ENCODE measurements at places on chromosomes 5 and 9. TPM values are rescaled to one million over a fixed set of nuclear protein-coding genes. Genes with fewer than 3 reads are reported as not detected.

The PCDHB16 gene
- total RNA-seq = 1.8 TPM

The IQGAP2 gene
- 0.93 TPM for total RNA-seq

The PDE6A gene
- 0.22 TPM for total RNA-seq

The BARX1 gene
- total RNA-seq = not detected

The RNF183 gene
- total RNA-seq = not detected

The PRPF4 gene
- 35.6 TPM for total RNA-seq

The IFNA7 gene
- total RNA-seq = not detected

The GPSM1 gene
- 15.5 TPM for total RNA-seq

The GBGT1 gene
- not detected for total RNA-seq

The TMEFF1 gene
- 0.28 TPM for total RNA-seq

The MEF2C gene
- 0.05 TPM for total RNA-seq

The SLC6A3 gene
- total RNA-seq = not detected

The TCOF1 gene
- 68.4 TPM for total RNA-seq

The EHMT1 gene
- total RNA-seq = 79.7 TPM

The PROB1 gene
- 3.1 TPM for total RNA-seq

The TXNDC8 gene
- not detected for total RNA-seq

The LSM11 gene
- total RNA-seq = 3.4 TPM

The AGXT2 gene
- total RNA-seq = not detected

The LURAP1L gene
- 59.2 TPM for total RNA-seq

The EIF4E1B gene
- not detected for total RNA-seq

The SPINK6 gene
- total RNA-seq = 1.9 TPM

The NUTM2G gene
- total RNA-seq = not detected

The TEK gene
- total RNA-seq = 0.91 TPM

The NSUN2 gene
- total RNA-seq = 89.6 TPM

The FST gene
- 6.2 TPM for total RNA-seq

The TICAM2 gene
- total RNA-seq = 3.7 TPM

The LRRC14B gene
- not detected for total RNA-seq

The ATG12 gene
- 42.6 TPM for total RNA-seq

The PITX1 gene
- total RNA-seq = 42.9 TPM

The HEMGN gene
- total RNA-seq = not detected

The MTRR gene
- 88.6 TPM for total RNA-seq

The THBS4 gene
- 0.82 TPM for total RNA-seq

The PAEP gene
- total RNA-seq = not detected

The SNCB gene
- not detected for total RNA-seq

The EQTN gene
- not detected for total RNA-seq

The ACO1 gene
- 31.4 TPM for total RNA-seq
